ENCODE measurements at places on chromosomes 1 and 21.

DNA sequence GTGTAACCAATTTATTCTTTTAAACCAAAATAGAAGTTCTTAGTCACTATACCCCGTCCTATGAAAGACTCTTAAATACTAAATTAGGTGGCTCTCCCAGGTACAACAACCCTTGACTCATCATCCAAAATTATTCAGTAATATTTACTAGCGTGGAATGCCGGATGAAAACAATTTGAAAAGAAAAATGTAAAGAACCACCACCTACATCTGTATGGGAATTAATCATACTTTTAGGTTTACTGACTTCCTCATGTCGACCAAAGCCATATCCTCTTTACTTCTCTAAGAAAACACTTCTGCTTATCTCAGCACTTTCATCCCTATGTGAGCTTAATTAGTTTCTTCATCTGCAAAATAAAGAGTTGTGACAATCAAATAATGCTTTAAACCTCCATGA lies 139.6 kb downstream of the AKT3 start:
- DNase-seq, result no peak

DNA sequence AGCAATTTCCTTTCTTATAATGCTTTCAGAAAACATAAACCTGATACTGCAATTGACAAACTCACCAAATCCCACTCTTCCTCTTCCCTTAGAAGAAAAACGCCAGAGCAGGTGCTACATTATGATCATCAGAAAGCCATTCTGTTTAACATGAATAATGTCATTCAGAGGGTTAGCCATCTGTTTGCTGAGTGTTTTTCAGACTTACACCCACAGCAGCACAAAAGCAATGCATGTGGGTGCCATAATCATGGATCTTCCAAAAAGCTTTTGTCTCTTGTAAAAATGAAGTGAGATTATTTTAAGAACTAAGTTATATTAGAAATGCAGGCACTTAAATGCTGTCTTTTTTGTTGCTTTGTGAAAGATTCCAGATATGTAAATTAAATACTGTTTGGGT lies 204.6 kb upstream of the TMPRSS15 start:
- no peak for DNase-seq

DNA sequence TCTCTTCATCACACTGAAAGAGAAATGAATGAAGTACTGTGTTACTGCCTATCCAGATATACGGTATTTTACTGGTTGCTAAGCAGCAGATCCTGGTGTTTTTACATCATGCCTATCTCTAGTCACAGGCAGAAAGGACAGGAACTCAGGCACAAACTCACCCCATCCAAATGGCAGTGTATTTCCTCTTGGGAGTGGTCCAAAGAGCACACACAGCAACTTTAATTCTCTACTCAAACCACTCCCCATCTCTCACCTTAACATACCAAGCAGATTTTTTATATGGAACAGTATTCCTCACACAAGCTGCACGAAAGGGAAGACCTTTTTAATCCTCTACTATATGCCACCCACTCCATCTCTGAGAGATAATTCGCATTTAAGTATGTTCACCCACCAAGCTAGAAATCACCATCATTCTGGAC lies 27.3 kb downstream of the EIF4G3 start:
- peak; percentile 58 for DNase-seq

DNA sequence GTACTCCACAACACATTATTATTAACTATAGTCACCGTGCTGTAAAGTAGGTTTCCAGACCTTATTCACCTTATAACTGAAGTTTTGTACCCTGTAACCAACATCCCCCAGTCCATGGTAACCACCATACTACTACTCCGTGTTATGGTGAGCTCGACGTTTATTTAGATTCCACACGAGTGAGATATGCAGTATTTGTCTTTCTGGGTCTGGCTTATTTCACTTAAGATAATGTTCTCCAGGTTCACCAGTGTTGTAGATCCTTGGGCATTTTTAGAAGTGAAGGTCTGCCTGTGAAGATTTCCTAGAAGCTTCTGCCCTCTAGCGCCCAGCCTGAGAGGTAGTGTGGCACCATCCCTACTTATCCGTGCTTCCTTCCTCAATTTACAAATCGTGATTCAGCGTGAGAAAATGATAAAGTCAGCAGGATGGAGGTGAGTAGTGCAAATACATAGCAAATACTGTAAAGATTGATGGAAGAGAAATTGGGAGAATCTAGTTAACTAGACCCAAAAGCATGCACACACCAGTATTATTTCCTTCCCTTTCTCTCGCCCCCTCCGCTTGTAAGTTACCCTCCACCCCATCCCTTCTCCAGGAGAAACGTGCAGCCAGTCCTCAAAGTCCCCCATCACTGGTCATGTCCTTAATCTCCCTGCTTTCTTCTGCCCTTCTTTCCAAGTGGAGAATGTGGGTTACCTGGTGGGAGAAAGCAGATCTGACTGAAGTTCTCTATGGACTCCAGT lies 36.0 kb upstream of the DISC1 start:
- peak; percentile 21 for DNase-seq

DNA sequence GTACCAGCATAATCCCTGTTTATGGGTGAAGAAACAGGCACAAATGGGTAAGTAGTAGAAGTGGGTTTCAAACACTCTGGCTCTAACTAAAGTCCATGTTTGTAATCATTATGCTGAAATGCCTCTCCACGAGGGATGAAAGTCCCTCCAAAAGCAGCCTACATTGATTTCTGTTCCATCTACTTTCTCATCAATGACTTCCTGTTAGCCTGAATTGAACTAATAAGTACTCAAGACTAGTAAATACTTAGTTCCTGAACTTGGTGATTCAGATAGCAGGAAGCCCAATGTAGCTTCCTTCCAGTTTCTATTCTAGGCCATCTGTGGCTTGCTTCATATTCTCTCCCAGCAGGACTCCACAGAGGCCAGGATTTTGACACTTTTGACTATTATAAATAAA lies 11.3 kb upstream of the BACH1 start:
- DNase-seq, result no peak

GRCh38 chr21:45265721-45266517 lies 21.8 kb downstream of the POFUT2 start:
- no peak for DNase-seq

GRCh38 chr1:219790834-219791615 lies 137.3 kb downstream of the SLC30A10 start:
- DNase-seq, result no peak

DNA sequence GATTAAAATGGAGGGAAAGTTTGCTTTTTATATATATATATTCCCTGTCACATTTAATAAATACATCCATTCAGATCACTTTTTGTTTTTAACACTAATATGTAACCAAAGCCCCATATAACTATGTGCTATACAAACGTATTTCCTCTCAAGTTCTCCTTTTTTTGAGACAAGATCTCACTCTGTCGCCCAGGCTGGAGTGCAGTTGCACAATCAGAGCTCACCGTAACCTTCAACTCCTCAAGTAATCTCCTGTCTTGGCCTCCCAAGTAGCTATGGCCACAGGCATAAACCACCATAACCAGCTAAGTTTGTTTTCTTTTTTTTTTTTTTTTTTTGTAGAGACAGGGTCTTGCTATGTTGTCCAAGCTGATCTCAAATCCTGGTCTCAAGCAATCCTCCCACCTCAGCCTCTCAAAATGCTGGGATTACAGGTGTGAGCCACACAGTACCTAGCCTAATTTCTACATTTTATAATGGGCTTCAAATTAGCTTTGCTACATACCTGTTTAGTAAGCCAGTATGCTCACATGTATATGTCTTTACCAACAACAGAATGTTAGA lies 120.0 kb downstream of the TGFBR3 start:
- DNase-seq, result no peak

DNA sequence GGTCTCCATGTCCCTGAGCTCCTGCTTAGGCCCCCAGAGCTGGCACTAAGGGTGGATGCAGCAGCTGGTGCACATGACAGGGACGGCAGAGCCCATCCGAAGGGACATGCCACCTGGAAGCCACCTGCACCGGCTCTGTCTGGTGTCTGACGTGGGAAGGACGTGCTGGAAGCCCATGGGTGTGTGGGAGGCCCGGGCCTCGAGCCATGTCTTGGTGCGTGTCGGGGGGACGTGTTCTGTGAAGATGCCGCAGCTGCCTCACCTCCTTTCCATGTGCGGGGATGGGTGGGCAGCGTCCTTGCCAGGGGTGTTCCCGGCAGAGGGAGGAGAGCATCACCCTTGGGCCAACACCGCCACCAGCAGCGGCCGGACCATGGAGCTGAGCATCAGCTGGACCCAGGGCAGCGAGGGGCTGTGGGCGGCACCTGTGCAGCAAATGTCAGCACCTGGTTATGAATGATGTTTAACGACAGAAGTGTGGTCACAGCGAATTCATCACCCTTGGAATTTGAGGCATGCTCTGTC lies 15.5 kb upstream of the POFUT2 start:
- DNase-seq, result no peak

GRCh38 chr21:46286648-46287002 lies 483 bp downstream of the YBEY start:
- DNase-seq, result no peak

DNA sequence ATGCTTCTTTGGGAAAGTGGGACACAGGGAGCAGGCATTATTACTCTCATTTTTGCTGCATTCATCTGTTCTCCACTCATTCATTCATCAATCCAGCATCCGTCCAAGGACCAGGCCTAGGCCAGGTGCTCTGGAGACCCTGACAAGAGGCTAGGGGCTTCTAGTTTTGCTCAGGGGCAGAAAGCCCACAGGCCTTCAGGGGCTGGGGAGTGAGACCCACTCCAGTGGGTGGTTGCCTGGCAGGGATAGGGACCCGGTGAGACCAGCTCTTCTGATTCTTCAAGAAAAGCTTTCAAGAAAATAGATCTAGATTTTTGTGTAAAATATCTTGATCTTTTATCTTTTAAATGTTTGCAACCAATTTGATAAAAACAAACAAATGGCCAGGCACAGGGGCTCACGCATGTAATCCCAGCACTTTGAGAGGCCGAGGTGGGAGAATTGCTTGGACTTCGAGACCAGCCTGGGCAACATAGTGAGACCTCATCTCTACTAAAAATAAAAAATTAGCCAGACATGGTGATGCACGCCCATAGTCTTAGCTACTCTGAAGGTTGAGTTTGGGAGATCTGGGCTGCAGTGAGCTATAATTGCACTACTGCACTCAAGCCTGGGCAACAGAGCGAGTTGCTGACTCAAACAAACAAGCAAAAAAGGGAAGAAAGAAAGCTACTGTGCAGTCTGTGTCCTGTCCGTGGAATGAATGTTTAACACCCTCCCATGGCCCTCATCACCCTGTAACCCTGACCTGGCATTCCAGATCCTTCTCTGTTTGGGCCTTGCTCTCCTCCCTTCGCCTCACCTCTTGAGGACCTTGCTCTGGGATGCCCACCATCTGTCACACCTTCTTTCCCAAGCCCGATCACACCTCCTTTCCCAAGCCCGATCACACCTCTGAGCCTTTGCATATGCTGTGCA lies 17.3 kb upstream of the LRP8 start:
- DNase-seq, result no peak

DNA sequence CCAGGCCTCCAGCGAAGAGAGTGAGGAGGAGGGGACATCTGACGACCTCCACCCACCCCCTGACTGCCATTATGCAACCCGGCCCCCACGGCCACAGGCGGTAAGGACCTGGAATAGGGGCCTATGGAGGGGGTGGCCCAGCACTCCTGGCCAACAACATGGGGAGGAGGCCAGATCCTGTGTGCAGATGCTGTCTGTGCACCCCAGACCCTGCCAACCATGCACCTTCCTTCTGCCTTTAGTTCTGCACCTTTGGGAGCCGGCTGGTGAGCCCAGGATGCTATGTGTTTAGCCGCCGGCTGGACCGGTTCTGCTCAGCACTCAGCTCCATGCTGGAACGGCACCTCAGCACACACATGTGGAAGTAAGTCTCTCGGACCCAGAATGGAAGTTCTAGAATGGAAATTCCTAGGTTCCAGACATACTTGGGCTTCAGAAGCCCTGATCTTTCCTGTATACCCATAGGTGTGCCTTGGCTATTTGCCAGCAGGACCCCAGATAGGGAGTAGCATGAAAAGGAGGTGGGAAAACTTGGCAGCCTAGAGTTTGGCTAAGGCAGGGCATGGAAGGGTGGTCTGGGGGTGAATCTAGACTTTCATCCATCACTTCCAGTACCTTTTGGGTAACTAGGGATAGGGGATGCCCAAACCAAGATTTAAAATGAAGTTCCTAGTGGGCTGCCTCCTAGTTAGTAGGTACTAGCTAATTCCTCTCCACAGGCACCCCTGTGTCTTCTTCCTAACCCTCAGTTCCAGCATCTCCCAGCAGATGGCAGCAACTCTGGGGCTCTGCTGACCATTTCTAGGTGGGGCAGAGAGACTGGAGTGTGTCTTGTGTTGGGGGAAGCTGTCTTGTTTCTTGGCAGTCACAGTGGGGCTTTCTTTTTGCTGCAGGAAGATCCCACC lies 3.6 kb upstream of the CYB561D1 start:
- DNase-seq, result no peak

DNA sequence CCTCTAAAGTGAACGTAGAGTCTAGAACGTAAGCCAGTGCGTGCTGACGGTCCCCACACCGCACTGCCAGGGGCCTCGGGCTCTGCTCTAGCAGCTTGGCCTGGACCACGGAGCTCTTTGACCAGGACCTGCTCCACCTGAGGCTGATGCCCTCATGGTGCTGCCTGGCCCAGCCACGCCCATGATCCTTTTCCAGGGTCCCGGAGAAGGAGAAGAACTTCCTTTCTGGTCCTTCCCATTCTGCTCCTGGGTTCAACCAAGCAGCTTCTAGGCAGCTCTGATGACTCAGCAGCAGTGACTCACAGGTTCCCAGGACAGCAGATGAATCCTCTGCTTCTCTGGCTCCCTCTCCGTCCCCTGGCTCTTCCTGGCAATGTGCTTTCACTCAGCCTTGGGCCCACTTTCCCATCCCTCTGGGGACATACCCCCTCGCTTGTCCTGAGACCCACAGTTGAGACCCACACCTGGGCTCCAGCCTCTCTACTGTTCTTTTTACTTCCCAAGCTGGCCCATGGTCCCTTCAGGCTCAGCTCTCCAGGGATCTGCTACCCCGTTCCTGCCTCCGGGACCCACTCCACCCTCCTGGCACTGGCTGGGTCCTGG lies 246.3 kb upstream of the RAB4A start:
- DNase-seq, result peak; percentile 55

GRCh38 chr1:89719502-89720306 lies 86.8 kb downstream of the LRRC8C start:
- no peak for DNase-seq

GRCh38 chr1:226185141-226186036 lies 1.2 kb downstream of the ACBD3 start:
- no peak for DNase-seq

GRCh38 chr1:81560629-81561028 lies 240.1 kb upstream of the ADGRL2 start:
- no peak for DNase-seq

- DNase-seq, result no peak
These were observed 48.6 kb downstream of the INTS7 start for GRCh38 chr1:211986628-211987254.

DNA sequence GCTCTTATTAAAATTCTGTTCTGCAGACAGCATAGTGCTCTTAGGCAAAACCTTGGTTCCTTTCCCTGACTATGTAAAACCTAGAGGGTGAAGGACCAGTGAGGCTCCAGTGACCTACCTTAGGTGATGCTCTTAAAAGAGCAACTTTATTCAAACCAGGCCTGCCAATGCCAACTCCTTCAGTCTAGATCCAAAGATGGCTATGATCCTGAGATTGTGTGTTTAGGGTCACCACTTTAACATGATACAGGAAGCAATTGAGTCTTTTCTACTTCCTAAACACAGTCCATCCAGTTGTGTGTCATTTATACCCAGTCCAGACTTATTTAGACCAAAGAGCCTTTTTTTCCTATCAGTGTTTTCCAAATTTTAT lies 10.8 kb downstream of the MCL1 start:
- DNase-seq, result no peak
